ENCODE measurements at places on chromosomes 13 and 19.

DNA sequence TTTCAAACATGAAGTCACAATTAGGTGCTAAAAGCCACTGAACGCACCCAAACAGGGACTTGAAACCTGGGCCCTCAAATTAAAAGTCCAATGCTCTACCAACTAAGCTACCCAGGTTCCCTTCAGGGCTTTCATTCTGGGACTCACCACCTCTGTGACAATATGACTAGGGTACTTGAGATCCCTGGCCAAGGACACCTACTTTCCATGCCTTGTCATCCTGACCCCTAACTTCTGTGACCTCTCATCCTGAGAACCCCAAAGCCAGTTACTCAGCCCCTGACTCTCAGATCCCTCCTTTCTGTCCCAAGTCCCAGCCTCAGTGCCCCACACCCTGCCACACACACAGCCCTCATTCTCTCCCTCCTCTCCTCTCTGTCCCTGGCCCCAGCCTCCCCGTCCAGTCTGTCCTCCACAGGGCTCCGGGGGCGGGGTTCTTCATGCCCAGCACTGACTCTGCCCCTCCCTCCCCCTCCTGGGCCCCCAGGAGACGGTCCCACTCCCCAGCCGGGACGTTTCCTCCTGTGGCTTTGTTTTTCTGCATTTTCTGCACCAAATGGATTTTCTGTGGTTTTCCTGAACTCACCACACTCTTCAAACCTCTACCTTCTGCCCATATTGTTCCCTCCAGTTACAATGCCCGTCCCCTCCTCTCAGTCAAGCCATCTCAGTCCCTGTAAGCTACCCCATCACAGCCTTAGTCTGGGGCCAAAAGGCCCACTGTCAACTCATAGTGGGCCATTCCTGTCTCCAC lies 7.0 kb downstream of the RCN3 start:
- no peak for DNase-seq

DNA sequence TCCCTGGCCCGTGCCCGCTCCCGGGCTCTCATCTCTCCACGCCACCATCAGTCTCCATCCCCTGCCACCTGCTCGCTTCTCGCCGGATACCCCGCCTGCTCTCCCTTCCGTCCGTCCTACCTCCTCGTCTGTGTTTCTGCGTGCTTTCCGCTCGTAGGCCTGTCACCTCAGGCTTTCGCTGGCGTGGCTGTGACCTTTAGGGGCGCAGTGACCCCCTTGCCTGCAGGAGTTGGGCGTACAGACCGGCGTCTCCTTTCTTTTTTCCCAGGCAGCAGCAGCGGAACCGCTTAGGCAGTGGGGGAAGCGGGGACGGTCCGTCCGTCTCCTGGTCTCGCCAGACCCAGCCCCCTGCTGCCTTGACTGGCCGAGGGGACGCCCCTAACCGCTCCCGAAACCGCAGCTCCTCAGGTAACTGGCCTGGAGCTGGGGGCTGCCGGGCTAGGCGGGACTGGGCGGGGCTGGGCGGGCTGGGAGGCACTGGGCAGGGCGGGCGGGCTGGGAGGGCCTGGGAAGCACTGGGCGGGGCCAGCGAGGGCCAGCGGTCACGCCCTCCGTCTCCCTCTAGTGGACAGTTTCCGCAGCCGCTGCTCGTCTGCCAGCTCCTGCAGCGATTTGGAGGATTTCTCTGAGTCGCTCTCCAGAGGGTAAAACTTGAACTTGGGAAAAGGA lies 6.3 kb downstream of the PGLYRP1 start:
- DNase-seq, result peak; percentile 65

DNA sequence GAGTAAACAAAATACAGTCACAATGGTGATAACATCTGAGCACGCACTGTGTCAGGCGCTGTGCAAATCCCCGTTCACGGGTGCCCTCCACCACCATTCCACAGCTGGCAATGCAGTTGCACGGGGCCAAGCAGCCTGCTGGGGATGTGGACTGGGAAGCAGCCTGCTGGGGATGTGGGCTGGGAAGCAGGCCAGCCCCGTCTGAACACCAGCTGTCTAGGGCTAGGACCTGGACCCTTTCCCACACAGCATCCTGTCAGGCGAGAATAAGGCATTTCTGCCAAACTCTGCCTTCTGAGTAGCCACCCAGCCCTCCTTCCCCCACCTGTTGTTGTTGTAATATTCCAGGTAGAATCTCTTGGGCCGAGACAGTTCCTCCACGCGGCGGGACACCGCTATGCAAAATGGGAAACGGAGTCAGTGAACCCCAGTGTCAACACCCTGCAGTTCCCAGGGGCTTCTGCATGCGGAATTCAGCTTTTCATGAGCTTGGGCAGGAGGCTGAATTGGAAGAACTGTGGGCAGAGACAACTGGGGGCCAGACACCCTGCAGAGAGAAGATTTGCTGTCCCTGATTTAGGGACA lies 27.8 kb upstream of the MIER2 start:
- no peak for DNase-seq

DNA sequence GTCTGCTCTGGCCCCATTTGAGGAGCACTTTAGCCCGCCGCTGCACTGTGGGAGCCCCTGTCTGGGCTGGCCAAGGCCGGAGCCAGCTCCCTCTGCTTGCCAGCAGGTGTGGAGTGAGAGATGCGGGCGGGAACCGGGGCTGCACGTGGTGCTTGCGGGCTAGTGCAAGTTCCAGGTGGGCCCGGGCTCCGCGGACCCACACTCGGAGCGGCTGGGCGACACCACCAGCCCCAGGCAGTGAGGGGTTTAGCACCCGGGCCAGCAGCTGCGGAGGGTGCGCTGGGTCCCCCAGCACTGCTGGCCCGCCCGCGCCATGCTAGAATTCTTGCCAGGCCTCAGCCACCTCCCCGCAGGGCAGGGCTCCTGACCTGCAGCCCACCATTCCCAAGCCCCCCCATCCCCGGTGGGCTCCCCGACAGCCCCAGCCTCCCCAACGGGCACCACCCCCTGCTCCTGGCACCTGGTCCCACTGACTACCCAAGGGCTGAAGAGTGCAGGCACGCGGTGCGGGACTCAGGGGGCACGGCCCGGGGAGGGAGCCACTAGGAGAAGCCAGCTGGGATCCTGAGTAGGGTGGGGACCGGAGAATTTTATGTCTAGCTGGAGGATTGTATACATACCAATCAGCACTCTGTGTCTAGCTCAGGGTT lies 19.1 kb downstream of the COMMD6 start:
- no peak for DNase-seq

DNA sequence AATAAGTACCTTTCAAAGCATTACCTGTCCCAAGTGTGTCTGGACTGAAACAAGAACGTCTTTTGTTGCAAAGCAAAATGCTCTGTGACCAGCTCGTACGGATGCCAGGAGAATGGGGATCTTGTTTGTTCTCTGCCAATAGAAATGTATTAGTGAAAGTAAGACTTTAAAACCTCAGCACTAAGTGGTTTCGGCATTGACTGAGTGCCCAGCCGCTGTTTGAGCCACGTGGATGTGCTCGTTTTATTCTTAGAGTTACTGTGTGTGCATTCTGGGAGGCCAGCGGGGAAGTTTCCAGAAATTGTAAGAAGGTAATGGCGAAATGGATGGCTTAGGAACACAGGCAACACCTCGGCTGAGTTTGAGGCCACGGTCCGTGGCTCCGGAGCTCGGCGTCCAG lies 117.1 kb upstream of the USP29 start:
- no peak for DNase-seq

- DNase-seq, result no peak
These were observed 40.2 kb downstream of the KCNRG start for GRCh38 chr13:50055454-50055853.

- no peak for DNase-seq
These were observed 4.6 kb downstream of the RGL3 start for GRCh38 chr19:11414544-11414943.

DNA sequence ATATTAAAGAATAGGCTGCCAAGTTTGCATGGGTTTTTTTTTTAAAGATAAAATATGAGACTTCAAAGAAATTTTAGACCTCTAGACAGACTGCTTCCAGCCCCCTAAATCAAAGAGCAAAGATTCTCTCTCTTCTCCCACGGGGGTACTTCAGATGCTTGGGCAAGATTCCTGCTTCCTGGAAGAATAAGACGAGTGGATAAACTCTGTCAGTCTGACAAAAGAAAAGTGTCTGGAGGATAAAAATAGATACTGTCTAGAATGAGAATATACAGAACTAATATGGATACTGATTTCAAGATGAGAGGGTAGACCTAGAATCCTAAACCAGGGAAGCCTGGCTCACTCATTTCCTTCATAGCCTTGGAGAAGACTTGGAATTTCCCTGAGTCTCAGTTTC lies 435.1 kb downstream of the FOXO1 start:
- no peak for DNase-seq

- DNase-seq, result peak; percentile 86
These were observed at the start of gene ZNF264 for GRCh38 chr19:57191141-57192076. Gene ZNF264 (plus strand): TSS chr19:57191500. CDS start chr19:57191914, 414 bp downstream.

GRCh38 chr13:91482427-91482826 lies 84.0 kb downstream of the GPC5 start:
- DNase-seq, result no peak

- DNase-seq, result no peak
These were observed 5.0 kb upstream of the JUNB start for GRCh38 chr19:12786141-12786870.

DNA sequence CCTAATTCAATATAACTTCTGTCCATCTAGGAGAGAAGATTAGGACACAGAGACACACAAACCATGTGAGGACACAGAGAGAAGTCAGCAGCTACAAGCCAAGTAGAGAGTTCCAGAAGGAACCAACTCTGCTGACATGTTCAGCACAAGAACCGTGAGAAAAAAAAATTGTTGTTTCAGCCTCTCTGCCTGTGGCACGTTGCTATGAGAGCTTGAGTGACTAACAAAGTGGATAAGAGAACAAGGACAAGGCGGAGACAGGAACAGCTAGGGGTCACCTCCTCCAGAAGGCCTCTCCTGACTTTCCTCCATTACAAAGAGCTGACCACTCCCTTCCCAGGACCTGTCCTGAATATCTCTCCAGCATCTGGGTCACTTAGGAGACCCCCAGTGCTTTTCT lies 5.6 kb upstream of the SIGLEC12 start:
- no peak for DNase-seq

DNA sequence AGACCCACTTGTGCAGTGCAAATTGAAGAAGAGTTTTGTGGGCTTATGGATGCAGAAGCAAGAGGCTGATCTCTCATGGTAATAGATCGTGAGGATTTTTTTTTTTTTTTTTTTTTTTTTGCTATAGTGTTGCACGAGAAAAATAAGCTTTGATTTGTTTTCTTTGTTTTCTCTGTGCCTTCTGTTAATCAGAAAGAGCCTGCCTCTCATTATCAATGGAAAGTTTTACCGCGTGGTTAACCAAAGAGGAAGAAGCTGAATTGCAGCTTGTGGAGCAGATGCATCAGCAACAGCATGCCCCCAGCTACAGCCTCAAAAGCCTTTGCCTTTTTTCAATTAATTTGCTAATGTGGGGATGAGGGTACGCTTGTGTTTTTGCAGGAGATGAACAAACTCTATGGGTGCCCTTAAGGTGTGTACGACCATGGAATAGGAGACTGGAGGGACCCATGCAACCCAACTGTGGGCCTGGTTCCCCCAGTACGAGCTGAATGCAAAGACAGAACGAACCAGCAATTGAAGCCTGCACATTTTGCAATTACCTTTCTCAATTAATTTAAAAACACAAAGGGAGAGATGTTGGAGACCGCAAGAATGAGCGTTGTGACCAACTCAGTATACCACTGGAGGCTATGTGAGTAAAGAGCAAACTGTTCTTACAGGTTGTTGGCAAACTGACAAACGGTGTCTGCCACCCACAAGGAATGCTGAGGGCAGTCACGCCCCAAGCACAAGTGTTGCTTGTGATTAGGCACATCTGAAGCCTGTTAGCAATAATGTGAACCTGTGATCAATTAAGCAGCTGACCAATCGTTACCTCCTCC lies 58.6 kb upstream of the SPRY2 start:
- no peak for DNase-seq

- DNase-seq, result no peak
These were observed 9.3 kb upstream of the PEAK3 start for GRCh38 chr19:2291185-2291751.

GRCh38 chr13:43470610-43471009 lies 316.2 kb downstream of the ENOX1 start:
- DNase-seq, result no peak

DNA sequence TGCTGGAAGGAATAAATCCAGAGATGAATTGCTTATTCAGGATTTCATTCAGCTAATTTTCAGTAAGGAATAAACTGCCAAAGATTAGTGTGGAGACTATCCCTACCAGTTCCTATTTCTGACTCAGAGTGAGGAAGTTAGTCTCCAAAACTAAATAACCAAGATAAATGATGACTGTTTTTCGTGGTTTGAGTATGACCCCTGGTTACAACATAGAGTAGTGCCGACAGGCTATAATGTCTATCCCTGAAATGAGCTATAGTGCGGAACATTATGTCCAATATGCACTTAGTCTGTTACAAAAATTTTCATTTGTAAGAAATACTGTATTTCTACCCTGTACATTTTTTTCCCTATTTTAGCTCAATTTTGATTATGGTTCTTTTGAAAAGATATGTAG lies 51.4 kb downstream of the NBEA start:
- no peak for DNase-seq

- DNase-seq, result no peak
These were observed 26.2 kb upstream of the CEBPG start for GRCh38 chr19:33347300-33347699.

- DNase-seq, result peak; percentile 63
These were observed 44.4 kb upstream of the C1QTNF9 start for GRCh38 chr13:24264976-24265375.

- no peak for DNase-seq
These were observed 15.3 kb downstream of the DYRK1B start for GRCh38 chr19:39818626-39819097.

- DNase-seq, result no peak
These were observed 10.7 kb downstream of the PPP1R37 start for GRCh38 chr19:45103508-45104319.

DNA sequence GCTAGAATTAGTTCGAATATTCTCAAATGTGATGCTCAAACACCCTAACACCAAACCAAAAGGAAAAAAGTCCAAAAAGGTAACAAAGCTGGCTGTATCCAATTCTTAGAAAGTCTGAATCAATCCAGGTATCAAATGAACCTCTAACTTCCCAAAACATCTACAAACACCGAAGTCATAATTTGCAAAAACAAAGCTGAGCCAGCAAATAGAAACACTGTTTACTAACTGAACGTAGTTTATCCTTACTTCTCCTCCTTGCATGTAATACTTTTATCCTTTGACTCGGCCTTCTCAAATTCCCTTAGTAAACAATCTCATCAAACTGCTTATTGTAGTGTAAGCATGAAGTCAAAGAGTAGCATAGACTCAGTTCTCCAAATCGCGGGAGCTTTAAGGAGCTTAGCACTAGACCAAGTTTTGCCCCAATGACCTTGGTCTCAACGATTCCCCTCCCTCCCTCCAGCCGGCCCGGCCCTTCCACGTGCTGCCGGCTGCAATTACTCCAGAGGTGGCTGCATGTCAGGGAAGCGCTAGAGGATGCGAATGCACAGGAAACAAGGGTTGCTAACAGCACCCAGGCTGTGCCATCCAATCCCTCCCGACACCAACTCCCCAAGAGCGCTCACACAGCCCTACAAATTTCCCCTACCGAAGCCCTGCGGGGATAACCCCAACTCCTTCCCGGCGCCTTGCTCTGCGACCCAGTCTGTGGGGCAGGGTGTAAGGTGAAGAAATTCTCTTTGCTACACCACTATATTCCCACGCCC lies 693 bp downstream of the XPO4 start:
- no peak for DNase-seq
